Cerebellar cortex (tissue), 1 donor: ENCODE measurements at places on chromosomes 6 and 20.

DNA sequence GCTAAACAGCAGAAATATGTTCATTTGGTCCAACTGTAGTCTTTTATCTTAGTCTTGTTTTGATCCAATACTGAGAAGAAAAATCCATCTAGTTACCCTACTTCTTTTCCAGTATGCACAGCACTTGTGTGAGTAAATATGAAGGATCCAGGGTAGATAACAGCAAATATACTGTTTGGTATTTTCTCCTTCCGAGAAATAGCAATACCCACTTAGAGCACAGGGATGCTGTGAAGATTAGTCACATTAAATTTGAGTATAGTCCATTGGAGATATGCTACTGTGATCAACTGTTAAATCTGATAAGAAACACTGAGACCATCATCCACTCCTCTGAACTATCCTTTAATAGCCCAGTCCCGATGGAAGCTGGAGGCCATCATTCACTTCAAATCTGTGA, 145.2 kb downstream of the PDE7B start:
- DNase-seq = no peak

DNA sequence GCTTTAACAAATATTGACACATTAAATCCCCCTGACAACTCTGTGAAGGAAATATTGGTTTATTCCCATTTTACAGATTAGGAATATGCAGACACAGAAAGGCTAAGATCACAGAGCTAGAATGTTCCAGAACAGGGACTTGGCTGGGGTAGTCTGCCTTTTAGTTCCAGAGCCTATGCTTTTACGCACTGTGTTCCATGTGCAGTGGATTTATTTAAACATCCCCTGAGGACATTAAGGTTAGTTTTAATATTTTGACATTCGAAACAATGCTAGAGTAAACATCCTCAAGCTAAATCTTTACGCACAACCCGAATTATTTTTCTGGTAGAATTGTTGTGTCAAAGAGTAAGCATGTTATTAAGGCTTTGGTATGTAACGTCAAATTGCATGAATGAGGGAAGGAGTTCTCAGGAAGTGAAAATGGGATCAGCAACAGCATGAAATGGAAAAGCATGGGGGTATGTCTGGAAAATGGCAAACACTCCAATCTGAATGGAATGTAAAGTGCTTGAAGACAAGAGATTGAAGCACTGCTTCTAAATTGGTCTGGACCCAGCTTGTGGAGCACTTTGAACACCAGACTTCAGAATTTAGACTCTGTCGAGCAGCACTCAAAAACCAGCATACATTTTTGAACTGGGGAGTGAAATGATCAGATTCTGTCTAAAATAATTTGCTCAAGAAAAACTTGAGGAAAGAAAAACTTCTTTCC, 429.9 kb downstream of the CD83 start:
- no peak for DNase-seq

GRCh38 chr20:6180531-6180930, 57.7 kb upstream of the FERMT1 start:
- no peak for DNase-seq

GRCh38 chr6:30818391-30818841, 65.9 kb upstream of the DDR1 start:
- DNase-seq = no peak

DNA sequence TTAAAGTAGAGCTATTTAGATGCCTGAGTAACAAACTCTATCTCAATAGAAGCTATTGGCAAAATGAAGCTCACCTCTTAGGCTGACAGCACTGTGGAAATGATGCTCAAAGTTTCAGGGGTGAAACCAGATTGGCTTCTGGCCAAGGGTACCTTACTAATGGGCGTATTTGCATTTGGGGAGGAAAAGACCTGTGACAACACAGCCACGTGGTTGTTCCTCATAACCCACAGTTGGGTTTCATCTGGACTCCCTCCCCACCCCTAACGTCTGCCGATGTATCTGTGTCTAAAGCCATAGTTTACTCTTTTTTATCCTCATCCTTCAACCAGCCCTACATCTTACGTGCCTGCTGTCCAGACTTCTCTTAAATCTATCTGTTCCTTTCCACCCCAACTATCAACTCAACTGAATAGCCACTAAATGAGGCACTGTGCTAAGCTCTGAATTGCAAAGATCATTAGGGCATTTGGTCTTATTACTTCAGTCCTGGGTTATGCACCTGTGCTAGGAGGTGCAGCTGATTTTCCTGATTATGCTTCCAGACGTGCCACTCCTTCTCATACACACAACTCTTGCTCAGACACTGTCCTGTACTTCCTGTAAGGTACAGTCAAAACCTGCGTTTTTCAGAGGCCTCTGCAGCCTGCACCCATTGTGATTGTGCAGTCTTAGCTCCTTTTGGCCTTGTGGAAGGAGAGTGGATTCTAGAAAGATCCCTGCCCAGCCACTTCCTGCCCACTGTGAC, 80.6 kb upstream of the ARMC2 start:
- DNase-seq = no peak

DNA sequence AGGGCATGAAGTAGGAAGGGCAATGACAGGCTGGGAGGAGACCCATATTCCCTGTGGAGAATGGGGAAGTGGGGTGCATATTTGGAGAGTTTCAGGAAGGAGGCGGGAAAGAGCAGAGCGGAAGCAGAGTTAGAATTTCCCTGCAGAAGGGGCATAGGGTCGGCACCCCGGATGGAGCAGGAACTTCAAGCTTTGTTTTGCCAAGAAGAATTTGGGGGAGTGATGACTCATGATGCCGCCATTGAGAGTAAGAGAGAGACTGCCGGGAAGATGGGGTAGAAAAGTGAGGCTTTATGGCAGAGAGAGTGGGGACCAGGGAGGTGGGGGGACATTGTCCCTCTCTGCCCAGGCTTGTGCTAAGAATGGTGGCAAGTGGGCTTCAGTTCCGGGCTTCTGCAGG, 50.3 kb upstream of the EPB41L1 start:
- no peak for DNase-seq

DNA sequence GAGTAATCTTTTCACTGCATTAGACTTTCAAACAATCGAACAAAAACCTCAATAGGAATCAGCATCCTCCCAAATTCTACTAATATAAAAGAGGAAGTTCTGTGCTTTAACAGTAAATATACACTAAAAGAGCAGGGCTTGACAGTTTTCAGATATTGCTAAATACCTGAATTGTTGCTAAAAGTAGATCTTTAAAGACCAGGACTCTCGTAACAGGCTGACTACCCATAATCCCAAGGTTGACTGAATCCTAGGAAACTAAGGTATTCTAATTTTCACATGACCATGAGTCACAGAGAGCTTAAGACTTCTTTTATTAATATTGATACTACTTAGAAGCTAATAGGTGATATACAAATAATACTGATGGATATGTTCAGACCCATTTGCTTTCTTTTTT, 10.1 kb downstream of the CD164 start:
- no peak for DNase-seq

- no peak for DNase-seq
Measured at GRCh38 chr20:2363187-2363586, 17.5 kb upstream of the TGM6 start.

DNA sequence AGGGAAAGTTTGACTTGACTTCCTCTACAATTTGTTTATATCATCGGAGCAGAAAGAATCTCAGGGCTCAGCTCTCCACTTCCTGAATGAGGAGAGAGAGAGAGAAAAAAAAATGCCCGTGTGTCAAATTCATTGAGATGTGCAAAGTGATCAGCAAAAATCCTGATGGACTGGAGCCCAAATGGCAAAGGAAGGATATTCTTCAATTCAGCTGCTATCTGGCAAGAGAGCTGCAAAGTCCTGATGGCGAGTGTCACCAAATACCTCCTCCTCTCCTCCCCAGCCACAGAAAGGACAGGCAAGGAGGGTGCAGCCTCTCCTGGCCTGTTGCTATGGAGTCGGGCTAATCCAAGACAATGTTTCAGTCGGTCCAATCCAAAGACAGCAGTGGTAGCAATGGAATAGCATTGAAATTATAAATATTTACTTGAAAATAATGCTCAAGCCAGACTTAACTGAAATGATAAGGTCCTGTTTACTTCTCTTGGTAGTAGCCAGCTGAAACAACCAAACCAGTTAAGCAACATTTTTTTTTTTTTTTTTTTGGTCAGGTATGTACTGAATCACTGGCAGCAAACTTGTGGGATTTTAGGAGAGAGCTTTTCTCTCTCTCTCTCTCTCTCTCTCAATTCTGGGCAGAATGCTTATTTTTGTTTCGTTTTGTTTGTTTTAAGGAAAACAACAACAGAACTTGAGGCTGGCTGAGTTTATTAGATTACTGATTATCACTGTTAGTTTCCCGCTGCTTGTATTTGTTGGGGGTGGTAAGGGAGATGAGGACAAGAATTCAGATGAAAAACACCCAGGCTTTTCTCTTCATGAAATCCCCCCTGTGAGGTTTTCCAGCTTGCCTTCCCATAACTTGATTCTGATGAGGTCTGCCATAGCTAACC, 204.2 kb downstream of the BCAS1 start:
- DNase-seq = peak; percentile 65

DNA sequence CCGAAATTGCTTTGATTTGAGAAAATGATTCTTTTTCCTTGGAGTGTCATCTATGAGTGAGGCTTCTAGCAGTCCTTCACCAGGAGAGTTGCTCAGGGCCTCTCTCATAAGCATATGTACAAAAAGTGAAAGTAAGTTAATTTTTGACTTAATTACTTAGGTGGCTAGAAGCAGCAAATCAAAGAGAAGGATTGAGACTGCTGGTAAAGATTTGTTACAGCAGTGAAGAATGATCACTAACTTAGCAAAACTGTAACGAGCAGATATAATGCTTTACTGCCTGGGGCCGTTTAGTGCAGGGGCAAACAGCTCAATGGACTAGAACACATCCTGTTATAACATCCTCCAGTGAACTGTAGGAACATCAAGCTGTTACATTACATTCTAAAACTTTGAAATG, 167.8 kb upstream of the RIPOR2 start:
- DNase-seq = no peak

DNA sequence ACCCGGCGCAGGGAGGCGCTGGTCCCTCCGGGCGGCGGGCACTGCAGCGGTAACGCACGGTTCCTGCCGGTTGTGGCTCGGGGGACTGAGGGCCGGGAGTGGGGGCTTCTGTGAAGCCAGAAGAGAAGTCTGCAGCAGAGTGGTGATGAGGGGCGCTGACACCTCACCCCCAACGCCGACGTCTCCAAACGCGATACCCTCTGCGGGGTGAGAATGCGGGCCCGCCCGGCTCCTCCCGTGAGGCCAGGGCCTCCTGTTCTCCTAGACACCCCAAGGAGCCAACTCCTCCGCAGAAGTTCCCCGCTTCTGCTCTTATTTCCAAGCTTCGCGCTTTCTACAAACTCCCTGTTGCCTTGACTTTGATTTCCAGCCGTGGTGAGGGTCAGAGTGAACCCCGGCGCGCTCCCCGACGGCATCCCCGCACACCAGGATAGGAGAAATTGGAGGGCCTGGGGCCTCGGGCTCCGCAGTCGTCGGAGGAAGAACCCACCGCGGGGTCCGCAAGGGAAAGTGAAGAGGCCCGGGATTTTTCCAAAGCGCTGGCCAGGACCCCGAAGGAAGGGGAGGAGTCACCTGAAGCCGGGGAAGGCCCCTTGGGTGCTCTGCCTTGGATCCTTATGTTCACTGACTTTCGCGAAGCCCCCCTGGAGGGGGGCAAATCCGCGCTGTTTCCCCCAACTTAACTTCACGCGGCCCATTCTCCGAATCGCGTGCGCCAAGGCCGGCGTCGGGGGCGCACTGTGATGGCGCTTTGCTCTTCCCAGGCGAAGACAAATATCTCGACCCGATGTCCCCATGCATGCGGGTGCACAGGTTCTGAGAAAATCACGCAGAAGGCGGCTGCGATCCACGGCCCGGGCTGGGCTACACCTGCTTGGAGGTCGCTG, 3.1 kb upstream of the INSM1 start:
- DNase-seq = no peak

- DNase-seq = no peak
Measured at GRCh38 chr6:155026022-155026705, 31.0 kb downstream of the TIAM2 start.

GRCh38 chr6:147267658-147268057, 63.4 kb downstream of the STXBP5 start:
- no peak for DNase-seq

DNA sequence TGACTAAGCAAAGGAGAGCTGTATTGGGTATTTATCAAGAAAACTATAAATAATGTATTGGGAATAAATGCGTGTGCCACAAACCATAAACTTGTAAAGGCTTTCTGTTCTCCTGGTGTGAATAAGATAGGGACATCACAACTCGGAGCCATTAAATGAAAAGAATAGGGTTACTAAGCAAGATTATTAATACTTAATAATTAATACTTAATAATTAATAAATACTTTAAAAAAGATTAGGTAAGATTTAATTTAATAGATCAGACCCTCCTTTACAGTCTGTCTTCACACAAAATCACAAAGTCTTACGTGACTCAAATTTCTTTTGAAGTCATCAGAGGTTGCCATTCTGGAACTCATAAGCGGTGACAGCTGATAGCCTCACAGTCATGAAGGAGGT, 648.9 kb downstream of the PRKN start:
- no peak for DNase-seq

- no peak for DNase-seq
Measured at GRCh38 chr6:34531580-34532201, 24.4 kb downstream of the SPDEF start.

DNA sequence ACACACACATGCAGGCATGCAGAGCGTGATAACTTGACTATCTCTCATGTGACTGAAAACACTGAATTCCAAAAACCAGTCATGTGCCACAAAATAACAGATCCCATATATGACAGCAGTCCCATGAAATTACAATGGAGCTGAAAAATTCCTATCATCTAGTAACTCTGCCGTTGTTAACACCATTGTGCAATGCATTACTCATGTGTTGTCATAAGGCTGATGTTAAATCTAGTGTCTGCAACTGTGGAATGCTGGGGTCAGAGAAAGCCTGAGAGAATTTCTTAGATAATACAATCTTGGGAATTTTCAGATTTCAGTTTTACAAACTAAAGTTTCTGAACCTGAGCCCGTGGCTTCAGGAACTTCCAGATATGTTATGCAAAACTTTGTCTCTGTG, 70.2 kb downstream of the LYRM4 start:
- no peak for DNase-seq

DNA sequence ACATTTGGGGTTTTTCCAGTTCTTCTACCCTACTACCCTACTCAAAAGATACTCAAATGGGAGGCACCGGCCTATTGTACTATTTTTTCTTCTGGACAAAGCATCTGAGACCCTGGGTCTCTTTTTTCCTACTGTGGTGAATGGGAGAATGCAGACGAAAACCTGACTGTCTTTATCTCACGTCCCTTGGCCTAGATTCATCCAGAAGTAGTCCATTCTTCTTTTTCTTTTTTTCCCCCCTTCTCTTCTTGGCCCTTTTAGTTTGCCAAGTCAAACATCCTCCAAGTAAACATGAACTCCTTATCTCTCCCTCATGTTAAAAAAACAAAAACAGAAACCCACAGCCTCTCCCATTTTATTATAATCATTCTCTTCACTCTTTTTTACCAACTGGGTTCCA, 8.7 kb upstream of the ILRUN start:
- no peak for DNase-seq
